ENCODE measurements at places on chromosomes 11 and 22.
A peak's percentile ranks its signal among the peaks of the same experiment; 100 is the strongest.

DNA sequence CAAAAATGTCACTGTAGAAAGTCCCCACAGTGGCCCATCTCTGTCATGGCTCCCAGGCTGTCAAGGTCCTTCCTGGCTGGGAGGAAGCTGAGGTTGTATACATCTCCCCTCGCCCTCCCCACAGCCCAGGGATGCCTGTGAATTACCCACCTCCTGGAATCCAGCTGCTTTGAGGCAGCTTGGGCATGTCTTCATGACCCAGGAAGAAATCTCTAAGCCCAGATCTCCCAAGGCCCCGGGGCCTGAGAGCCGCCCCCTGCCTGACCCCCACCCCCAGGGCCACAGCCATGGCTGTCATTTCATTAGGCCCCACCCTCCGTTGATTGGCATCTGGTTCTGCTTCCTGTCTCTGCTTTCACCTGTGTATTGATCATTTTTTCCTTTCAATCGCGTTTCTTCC is 207.5 kb downstream of the TBC1D22A start:
- no peak for DNase-seq

DNA sequence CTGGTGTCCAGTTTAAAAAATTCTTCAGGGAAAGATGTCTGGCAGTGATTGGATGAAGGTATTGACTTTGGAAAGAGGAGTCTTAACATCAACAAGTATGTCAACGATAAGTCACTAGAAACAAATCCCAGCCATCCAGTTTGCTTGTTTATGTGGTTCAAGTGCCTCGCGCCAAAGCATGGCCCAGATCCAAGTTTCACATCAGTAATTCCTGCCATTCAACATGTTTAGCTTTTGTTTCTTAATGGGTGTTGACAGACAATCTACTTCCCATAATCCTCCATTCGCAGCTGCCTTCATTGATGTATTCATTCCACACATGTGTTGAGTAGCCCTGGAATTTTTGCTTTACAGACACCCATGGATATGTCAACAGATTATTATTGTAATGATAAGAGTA is 77.8 kb downstream of the UBASH3B start:
- DNase-seq = no peak

DNA sequence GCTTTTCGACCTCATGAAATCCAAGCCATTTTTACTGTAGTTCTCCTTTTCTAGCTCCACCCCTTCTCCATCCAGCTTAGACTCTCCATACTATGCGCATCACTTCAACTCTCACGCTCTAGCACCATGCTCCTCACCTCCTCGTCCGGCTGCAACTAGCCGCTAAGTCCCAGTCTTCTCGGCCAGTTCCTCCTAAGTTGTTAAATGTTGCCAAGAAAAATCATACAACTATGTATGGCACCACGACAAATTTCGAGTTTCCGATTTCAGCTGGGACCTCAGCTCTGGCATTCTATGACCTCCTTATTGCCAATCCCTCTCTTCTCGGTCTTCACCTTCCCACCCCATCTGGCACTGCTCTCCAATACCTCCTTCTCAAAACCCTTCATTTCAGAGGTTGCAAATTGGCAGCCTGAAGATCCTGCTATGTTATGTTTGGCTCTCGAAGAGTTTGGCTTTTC is 1.0 kb downstream of the ZNF70 start:
- DNase-seq = no peak

- DNase-seq = no peak
Measured at GRCh38 chr11:86444981-86445380, 70.3 kb downstream of the CCDC81 start.

DNA sequence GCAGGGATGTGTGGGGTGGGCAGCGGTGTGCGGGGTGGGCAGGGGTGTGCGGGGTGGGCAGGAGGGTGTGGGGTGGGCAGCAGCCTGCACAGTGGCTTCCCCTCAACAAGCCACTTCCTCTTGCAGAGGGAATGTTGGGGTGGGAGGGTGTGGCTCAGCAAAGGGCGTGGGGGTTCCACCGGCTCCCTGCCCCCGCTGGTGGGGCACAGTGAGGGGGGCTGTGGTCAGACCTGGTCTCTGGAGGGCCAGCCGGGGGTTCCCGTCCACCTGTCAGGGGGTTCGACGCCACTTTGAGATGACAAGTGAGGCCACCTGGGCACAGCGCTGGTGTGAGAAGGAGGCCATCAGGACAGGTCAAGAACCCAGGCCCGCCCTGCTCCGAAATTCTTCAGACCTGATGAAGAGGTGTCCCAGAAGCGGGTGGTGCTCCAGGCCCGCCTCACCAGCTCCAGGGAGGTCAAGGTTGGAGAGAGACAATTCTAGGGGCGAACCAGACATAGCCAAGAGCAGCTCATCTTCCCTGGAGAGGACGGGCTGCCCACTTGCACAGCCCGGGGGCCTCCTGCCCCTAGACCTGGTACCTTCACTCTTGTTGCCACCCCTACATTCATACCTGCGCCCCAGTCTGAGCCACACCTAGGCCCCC is 1.3 kb downstream of the C11orf21 start:
- DNase-seq = no peak

- DNase-seq = no peak
Measured at GRCh38 chr11:8685306-8685705, 2.7 kb downstream of the RPL27A start.

- DNase-seq = no peak
Measured at GRCh38 chr11:74842967-74843366, 94.3 kb downstream of the RNF169 start.

GRCh38 chr22:40345815-40346184 is 500 bp upstream of the ADSL start:
- no peak for DNase-seq

DNA sequence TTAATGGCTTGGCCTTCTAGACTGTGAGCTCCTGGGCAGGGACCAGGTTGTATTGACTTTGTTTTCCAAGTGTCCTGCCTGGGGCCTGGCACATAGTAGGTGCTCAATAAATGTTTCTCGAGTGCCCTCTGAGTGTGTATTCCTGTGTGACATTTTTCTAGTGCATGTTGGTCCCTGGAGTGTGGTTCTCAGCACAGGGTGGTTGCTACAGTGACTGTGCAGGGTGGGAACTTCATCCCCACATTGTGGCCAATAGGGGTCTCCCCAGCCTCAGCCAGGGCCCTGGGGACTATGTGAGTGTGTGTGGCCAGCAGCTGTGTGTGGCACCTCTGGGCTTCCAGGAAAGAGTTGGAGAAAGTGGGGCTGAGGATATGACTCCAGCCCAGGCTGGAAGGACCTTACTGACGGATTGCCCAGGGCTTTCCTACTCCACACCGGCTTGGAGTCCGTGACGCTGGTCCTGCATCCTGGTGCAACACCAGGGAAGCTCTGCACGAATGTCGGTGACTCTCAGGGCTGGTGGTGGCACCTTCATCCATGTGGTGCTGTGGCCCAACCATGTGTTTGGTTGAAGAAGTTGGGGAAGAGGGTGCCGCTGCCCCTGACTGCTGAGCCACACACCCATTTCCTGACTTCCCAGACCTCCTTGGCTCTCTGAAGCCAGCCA is 9.0 kb upstream of the MARK2 start:
- DNase-seq = no peak

GRCh38 chr11:67450796-67451657 is 1.5 kb downstream of the GPR152 start:
- DNase-seq = no peak

- DNase-seq = no peak
Measured at GRCh38 chr22:28907311-28908008, 24.1 kb downstream of the ZNRF3 start.

GRCh38 chr22:25030636-25031035 is 78.1 kb downstream of the KIAA1671 start:
- DNase-seq = no peak

DNA sequence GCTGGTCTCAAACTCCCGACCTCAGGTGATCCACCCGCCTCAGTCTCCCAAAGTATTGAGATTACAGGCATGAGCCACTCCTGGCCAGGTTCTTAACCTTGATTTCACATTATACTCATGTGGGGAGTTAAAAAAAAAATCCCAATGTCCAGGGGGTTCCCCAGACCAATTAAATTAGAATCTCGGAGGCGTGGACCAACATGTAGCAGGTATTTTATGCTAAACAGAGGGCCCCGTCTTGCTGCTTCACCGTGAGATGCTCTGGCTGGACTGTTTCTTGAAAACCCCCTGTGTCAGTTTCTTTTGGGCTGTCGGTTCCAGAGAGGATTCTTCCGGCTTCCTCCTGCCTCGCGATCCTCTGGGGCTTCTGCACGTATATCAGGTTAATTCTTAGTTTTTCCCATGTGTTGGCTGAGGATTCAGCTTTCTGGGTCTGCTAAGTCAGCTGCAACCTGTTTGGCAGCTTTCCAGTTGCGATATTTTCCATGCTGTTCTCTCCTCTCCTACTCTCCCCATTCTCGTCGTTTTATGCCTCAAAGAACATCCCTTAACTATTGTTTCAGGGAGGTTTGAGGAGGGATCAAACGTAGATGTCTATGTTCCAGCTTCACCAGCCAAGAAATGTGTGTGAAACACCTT is 50.6 kb upstream of the ACCSL start:
- DNase-seq = no peak

DNA sequence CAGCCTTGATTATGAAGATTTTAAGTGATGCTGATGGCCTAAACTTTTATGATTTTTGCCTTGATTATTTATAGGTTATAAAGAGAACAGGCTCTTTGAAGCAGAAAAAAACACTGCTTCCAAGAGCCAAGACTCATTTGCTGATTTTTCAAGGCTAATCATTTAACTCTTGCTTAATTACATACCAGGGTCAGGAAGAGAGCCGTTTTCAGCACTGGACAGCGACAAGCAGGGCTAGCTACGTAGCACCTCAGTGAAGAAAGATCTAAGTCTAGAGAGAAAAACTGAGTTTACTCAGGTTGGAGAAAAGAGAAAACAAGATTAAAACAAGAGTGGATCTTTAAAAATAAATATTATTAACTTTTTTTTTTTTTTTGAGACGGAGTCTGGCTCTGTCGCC is 615.4 kb upstream of the B3GAT1 start:
- DNase-seq = no peak

- DNase-seq = no peak
Measured at GRCh38 chr11:67469508-67469811, 409 bp upstream of the TMEM134 start.

DNA sequence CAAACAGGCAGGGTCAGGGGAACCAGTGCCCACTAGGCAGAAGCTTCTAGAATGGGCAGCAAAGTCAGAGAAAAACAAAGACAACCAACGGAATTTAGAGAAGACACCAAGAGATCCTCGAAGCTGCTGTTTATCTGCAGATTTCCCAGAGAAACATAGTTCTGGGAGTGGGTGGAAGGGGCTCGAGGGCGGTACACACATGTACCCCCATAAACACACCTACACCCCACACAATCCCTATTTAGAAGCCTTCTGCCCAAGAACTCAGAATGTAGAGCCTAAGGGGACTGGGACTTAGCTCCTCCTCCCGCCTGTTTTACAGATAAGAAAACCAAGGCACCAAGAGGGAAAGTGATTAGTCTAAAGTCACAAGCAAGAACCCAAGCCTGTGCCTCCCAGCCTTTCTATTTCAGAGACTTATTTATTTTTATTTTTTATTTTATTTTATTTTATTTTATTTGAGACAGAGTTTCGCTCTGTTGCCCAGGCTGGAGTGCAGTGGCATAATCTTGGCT is 6.4 kb downstream of the NPTXR start:
- DNase-seq = no peak

GRCh38 chr11:35424157-35424940 is 5.0 kb upstream of the SLC1A2 start:
- DNase-seq = no peak

DNA sequence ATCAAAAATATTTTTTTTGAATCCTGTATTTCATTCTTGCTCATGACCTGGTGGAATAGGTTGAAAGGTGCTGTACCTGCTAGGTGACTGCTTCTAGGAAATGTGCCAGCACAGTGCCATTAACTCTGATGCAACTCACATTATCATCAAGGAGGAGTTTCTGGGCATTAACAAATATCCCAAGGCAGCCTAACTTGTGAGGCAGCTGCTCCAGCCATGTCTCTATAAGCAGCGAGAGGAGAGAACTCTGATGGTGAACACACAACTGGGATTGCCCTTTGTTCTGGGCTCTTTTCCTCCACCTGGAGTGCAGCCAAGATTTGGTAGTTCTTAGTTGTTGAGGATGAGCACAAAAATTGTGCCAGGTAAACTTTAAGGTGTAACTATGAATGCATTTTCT is 25.6 kb downstream of the HEPHL1 start:
- DNase-seq = no peak

DNA sequence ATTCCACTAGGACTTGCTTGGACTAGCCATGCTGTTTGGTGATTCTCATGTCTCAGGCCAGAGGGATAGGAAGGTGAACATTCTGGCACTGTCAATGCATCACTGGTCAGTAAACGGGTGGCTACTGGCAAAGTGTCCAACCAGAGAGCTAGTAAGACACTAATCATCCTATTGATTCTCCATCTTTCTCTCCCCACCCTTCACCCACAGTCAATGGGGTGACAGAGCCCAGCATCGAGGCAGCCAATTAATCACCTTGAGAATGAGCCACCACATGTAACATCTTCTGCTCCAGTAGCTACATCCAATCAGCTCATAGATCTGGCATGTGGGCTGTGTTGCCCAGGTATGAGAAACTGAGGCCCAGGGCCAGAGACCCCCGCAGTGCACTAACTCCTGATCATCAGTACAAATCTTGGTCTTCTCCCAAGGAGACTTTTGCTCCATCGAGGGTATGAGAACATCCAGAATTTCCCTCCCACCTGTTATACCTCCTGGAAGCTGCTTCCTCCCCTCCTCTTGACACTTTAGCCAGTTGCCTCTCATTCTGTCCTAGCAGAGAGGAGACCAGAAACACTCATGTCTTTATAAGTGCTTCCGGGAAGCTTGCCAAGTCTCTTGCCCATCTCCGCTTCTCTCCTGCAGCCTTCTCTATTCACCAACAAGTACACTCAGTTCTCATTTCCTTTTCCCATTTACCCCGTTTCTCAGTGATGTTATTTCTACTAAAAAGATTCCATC is 17.0 kb downstream of the HTR3A start:
- peak; percentile 24 for DNase-seq

DNA sequence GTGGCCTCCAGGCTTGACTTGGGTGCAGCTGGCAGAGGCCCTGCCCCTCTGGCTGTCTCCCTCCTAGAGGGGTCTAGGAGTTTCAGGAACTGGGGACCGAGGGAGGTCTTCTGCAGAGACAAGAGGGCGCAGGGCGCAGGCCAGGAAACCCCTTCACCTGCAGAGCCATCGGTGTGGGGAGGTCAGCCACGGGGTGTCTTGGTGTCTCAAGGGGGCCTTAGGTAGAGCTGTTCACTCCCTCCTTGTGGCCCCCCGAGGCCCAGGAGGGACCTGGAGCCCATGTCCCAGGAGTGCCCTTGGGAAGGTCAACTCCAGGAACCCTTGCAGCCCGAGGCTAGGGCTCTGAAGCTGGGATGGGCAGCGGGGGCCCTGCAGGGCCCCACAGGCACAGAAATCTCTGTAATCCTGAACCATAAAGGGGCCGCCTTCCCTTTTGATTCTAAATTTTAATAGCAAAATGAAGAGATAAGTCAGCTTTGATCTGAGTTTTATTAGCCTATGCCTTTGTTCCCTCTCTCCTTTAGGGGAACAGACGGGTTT is 31.4 kb upstream of the TH start:
- no peak for DNase-seq
